ENCODE measurements at places on chromosomes 13 and 19. TPM values are rescaled to one million over a fixed set of nuclear protein-coding genes. Genes with fewer than 3 reads are reported as not detected.

GRCh38 chr19:56133858-56134653, 7.0 kb upstream of the ZNF444 start:
- no peak for DNase-seq

DNA sequence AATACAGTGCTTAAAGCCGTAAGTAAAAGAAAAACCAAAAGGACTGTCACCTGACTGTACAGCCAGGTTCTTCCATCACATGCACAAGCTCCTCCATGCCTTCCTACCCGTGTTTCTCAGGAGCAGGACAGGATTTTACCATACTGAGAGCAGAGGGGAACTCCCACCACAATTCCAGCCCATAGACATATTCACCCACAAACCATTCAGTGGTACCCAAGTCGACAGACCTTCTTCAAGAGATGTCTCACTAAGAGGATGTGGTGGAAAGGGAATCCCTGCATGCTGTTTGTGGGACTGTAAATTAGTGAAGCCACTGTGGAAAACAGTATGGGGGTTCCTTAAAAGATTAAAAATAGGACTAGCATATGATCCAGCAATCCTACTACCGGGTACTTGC, 66.9 kb upstream of the DOCK9 start:
- DNase-seq: no peak

ZNF563 gene
- total RNA-seq: 6.4 TPM

DNA sequence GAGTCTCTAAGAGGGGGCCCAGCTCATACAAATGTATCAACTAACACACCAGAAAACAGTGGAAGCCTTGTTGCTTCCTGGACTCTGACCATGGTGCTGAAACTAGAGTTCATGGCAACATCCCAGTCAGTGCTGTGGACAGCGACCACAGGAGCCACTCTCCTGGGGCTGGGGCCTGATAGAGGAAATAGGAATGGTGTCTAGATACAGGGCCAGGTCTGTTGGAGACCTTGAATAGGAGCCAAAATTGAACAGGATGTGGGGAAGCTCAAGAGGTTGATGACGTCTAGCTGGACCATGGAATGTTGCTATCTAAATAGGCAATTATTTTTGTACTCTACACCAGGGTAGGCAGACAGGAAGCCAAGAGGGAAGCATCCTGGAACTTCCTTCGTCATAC, 21.7 kb downstream of the LILRB4 start:
- peak; percentile 25 for DNase-seq

- no peak for DNase-seq
These were observed 1251.0 kb upstream of the PCDH9 start for GRCh38 chr13:68481130-68481529.

HRC gene
- total RNA-seq: 2.2 TPM

DNA sequence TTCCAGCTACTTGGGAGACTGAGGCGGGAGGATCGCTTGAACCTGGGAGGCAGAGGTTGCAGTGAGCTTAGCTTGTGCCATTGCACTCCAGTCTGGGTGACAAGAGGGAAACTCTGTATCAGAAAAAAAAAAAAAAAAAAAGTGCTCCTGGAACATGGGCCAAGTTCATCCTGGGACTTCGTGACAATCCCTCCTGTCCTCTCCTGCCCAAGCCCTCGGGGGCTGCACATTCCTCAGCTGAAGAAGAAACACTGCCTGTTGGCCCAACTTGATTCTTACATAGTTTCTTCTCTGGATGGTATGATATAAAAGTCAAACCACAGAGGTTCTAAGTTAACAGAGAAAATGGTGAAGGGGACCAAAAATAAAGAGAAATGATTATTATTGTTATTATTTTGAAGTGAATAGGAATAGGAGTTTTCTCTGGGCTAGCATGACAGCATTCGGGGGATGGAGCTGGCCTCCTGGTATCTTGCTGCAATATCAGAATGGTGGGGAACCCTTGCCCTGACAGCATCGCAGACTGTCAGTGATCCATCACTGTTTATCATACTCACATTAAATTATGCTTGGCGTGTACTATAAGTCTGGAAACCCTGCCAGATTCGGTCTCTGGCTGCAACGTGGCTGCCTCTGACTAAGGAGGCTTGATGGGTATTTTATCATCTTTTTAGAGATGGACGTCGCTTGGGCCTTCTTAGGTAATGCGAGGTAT, 113.7 kb upstream of the OXGR1 start:
- DNase-seq: no peak

ZNF154 gene
- total RNA-seq: 1.1 TPM

DNA sequence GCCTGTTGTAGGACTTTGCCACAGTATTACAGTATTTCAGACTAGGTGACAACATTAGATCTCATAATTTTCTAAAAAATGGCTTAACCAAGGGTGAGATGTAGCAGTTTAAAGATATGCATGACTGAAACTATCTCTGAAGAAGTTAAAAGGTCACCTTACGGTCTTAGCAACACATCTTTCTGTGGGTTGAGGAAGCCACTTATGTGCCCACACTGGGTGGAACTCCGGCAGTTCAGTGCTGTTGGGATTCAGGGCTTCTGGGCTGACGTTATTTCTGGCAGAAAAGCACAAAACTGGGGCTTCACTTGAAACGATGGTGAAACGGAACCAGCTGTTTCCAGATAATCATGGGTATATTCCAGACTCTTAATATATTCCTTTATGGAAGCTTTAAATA, 697.3 kb downstream of the PCDH9 start:
- no peak for DNase-seq

ZNF701 gene
- 6.5 TPM for total RNA-seq

DNA sequence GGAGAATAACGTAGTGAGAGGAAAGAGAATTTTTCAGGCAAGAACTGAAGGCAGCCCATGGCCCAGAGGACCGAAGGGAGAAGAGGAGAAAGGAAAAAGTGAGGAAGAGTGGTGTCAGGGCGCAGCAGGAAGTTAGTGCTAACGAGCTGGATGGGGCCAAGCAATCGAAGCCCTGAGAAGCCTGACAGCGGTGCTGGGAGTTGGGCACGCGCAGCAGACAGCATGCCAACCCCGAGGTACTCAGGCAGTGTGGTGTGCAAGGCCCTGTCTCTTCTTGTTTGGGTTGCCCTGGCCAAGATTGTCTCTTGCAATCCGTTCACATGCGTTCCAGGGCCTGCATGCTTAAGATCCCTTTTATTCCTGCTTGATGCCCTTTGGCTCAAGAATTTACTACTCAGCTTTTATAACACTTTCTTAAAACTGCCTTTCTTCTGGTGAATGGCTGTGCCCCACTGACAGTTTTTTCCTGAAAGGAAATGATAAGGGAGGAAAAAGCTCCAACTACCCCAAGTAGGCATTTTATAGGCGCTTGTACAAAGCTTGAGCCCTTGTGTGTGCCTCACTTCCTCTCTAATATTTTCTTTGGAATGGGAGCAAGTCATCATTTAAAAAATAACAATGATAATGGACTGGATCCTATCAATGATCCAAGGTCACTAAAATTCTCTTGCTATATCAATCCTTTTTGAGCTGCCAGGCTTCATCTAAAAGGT, 115.4 kb downstream of the FLT1 start:
- DNase-seq: no peak

DNA sequence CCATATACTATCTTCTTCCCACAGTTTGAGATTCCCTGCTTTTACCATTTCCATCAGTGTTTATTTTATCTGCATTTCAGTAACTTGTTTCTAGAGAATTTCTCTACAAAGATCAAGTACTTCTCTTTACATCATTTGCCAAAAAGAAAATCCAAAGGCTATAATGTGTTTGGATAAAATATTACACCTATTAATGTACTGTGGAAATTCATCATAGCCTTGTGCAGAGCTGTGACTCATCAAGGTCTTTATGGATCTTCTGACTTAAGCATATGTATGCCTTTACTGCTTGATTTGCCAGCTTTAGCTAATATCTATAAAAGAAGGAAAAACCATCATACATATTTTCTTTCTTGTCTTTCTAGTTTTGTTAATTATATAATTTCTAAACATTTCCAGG, 9.6 kb upstream of the HTR2A start:
- no peak for DNase-seq

NOVA2 gene
- total RNA-seq: not detected

NLRP9 gene
- not detected for total RNA-seq

DNA sequence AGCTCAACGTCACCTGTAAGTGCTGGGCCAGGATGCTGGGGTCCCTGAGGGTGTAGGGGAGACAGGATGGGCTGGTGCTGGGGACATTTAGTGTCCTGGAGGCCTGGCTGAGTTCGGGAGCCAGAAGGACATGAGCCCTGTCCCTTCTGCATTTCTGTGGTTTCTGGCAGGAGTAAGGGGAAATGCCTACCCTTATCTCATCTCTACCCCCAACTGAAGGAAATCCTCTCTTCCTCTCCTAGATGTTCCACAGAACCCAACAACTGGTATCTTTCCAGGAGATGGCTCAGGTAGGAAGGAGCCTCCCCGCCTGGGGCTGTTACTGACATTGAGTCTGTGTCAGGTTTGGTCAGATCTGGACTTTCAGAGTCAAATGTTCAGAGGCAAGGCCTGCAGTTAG, 1.2 kb downstream of the CD33 start:
- no peak for DNase-seq

CD70 gene
- 3.3 TPM for total RNA-seq

AMER2 gene
- total RNA-seq: not detected

ZNF98 gene
- not detected for total RNA-seq

DNA sequence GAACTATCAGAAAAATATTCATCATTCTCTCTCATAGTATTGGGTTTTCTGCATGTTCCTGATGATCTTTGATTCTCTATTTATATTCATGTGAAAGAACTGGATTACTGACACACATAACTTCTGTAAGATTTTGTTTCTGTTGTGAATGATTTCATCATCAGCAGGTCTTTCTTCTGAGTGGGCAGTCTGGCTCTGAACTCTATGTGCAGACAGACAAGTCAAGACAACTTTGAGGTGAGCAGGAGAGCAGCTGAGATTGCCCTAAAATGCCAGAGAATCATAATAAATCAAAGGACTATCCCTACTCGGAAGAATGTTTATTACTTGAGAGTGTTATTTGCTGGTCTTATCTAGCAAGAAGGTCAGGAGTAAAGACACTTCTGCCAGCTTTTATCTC, 652.1 kb upstream of the GPC6 start:
- DNase-seq: no peak

PRODH2 gene
- total RNA-seq: not detected

NCR1 gene
- not detected for total RNA-seq

GRCh38 chr13:57823704-57824103, 192.2 kb downstream of the PCDH17 start:
- no peak for DNase-seq

GRCh38 chr19:49153167-49153809, 1.9 kb downstream of the HRC start:
- DNase-seq: no peak

GRCh38 chr13:111491021-111491420, 170.6 kb downstream of the TEX29 start:
- no peak for DNase-seq

- no peak for DNase-seq
These were observed 303.5 kb downstream of the DLEU7 start for GRCh38 chr13:50539791-50540530.

- DNase-seq: no peak
These were observed 410 bp downstream of the PIN1 start for GRCh38 chr19:9835507-9835949.

- no peak for DNase-seq
These were observed 17.9 kb downstream of the SLC25A42 start for GRCh38 chr19:19081642-19082151.

GRCh38 chr19:33231511-33231910, 5.9 kb upstream of the SLC7A10 start:
- no peak for DNase-seq

IGFL2 gene
- total RNA-seq: not detected
